ENCODE measurements at places on chromosomes 2 and 18. TPM values are rescaled to one million over a fixed set of nuclear protein-coding genes. Genes with fewer than 3 reads are reported as not detected.

Gene NPHP1
- total RNA-seq = 4.5 TPM

Gene ERICH2
- not detected for total RNA-seq

Gene POTEJ
- total RNA-seq = not detected

Gene SLC9A4
- total RNA-seq = 0.11 TPM

Gene DNAJC27
- 6.7 TPM for total RNA-seq

Gene SLC11A1
- 0.09 TPM for total RNA-seq
